Endothelial cell (in vitro differentiated cells): ENCODE measurements at places on chromosomes 2 and 18. TPM values are rescaled to one million over a fixed set of nuclear protein-coding genes. Genes with fewer than 3 reads are reported as not detected.

- H3K27me3 ChIP-seq = peaks cover 6% of the 10 kb centered on the region
- H3K27ac ChIP-seq = no peak overlapping the region
- no peaks in the 10 kb centered on the region for H3K36me3 ChIP-seq
- H3K4me3 ChIP-seq = no peak overlapping the region
- peaks cover 2% of the 10 kb centered on the region for H3K4me1 ChIP-seq
- no peak for DNase-seq
Measured at GRCh38 chr2:27296481-27296880, 11.8 kb downstream of the UCN start.

Gene FBXO36
- total RNA-seq = 3.6 TPM

- H3K4me3 ChIP-seq = no peak overlapping the region
- no peaks in the 10 kb centered on the region for H3K27me3 ChIP-seq
- H3K27ac ChIP-seq = no peak overlapping the region
- no peak for DNase-seq
Measured at GRCh38 chr2:82224301-82224940, 1919.9 kb upstream of the LRRTM1 start.

DNA sequence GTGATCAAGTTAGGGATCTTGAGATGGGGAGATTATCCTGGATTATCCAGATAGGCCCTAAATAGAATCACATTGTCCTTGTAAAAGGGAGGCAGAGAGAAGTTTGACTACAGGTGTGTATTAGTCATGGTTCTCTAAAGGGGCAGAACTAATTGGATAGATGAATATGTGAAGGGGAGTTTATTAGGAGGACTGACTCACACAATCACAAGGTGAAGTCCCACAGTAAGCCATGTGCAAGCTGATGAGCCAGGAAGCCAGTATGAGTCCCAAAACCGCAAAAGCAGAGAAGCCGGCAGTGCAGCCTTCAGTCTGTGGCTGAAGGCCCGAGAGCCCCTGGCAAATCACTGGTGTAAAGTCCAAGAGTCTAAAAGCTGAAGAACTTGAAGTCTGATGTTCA is 275.8 kb downstream of the KCNS3 start:
- no peaks in the 10 kb centered on the region for H3K27me3 ChIP-seq
- no peak for DNase-seq
- H3K4me3 ChIP-seq = no peak overlapping the region
- no peaks in the 10 kb centered on the region for H3K4me1 ChIP-seq
- no peak overlapping the region for H3K27ac ChIP-seq
- H3K36me3 ChIP-seq = no peaks in the 10 kb centered on the region

DNA sequence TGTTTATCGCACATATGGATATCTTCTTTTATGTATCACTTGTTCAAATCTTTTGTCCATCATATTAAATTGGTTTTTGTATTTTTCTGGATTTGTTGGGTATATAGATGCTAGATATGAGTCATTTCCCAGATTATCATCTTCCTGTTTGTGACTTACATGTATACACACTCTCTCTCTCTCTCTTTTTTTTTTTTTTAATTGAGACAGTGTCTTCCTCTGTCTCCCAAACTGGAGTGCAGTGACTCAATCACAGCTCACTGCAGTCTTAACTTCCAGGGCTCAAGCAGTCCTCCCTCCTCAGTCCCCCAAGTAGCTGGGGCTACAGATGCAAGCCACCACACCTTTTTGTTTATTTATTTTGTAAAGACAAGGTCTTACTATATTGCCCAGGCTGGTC is 43.8 kb downstream of the XIRP2 start:
- H3K4me1 ChIP-seq = no peaks in the 10 kb centered on the region
- no peak overlapping the region for H3K27ac ChIP-seq
- no peaks in the 10 kb centered on the region for H3K27me3 ChIP-seq
- DNase-seq = no peak
- H3K4me3 ChIP-seq = no peak overlapping the region

DNA sequence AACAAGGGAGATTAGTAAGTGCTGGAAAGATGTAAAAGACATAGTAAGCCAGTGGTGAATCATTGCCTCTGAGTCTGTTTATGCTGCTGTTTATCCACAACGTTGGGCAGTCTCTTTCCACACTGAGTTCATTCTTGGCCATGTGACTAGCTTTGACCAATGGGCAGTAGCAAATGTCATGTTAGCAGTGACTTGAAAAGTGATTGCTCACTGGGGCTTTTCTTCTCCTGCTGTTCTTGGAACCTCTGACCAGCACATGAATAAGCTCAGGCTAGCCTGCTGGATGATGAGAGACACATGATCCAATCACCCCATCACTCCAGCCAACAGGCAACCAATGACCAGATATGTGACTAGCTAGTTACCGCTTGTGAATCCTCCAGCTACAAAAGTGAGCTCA is 360.4 kb downstream of the SLC4A3 start:
- peaks cover 9% of the 10 kb centered on the region for H3K4me1 ChIP-seq
- H3K27me3 ChIP-seq = no peaks in the 10 kb centered on the region
- H3K36me3 ChIP-seq = no peaks in the 10 kb centered on the region
- no peak overlapping the region for H3K4me3 ChIP-seq
- H3K27ac ChIP-seq = no peak overlapping the region

GRCh38 chr2:44097322-44097907 is 71.3 kb upstream of the PPM1B start:
- no peak for DNase-seq
- H3K4me1 ChIP-seq = peaks cover 18% of the 10 kb centered on the region
- H3K27ac ChIP-seq = no peak overlapping the region
- no peaks in the 10 kb centered on the region for H3K36me3 ChIP-seq

DNA sequence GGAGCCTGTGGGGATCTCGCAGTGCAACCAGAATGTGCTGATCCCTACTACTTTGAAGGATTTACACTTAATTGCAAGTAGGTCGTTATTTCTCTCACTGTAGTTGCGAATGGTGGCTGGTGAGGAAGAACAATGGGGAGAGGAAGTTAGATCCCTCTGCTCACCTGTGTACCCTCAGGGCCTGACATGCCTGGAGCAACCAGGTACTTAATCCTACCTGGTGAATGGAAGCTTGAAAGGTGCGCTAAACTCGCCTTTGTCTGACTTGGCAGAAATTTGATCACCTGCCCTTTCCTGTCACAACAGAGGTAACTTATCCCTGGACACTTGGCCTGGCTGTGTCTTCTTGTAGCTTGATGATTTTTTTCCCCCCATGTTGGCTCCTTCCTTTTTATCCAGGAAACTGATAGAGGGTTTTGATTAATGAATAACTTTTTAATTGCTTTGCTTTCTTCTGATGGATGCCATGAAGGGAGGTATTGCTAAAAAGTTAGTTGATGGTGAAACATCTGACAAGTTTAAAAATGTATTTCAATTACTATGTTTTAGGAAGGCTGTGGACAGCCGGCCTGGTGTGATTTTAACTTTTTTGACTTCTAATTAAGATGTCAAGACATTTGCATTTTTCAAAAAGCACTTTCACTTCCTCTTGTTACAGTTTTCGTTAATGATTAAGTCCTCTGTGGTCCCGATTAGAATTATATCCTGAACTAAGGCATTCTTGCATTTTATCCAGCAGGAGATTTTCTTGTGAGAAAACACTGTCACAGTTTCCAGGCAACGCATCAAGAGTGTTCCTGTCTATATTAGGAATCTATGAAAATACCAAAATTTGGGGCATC is 9.2 kb downstream of the SGPP2 start:
- H3K27ac ChIP-seq = no peak overlapping the region
- peaks cover 7% of the 10 kb centered on the region for H3K27me3 ChIP-seq
- H3K4me3 ChIP-seq = no peak overlapping the region
- no peaks in the 10 kb centered on the region for H3K36me3 ChIP-seq

DNA sequence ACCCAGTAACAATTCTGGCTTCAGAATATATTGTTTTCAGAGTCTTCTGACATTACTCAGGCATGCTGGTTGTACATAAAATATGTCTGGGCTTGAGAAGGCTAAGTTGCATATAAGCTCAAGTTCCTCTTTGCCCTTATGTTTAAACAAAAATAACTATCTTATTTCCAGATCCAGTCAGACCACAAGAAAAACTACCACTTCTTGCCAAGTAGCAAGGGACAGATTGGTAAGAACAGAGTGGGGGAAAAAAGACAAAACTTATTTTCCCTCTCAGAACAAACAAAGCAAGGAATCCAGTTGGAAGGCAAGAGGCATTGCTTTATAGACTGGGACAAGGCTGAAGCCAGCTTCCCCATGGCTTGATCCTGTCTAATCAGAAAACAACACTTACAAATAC is 1036.7 kb upstream of the CELF4 start:
- H3K27me3 ChIP-seq = no peaks in the 10 kb centered on the region
- no peak for DNase-seq
- no peak overlapping the region for H3K4me3 ChIP-seq
- H3K36me3 ChIP-seq = no peaks in the 10 kb centered on the region
- no peak overlapping the region for H3K27ac ChIP-seq
- peaks cover 6% of the 10 kb centered on the region for H3K4me1 ChIP-seq

DNA sequence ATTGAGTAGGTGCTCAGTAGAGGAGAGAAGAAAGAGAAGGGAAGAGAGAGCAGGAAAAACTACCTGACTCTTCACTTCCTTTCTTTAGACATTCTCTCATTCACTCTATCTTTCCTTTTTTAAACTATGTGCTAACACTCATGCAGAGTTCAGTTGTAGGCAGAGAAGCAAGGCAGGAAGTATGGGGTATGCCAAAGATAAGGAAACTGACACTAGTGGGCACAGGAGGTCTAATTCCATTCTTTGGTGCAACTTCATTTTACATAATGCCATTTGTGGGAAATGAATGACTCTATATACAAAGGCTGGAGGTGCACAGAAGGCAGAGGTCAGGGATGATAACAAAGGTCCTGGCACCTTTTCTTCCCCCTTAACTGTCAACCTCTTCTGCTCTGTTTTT is 35.1 kb upstream of the ACVR1 start:
- no peak overlapping the region for H3K27ac ChIP-seq
- no peak for DNase-seq
- no peak overlapping the region for H3K4me3 ChIP-seq
- H3K36me3 ChIP-seq = no peaks in the 10 kb centered on the region
- peaks cover 14% of the 10 kb centered on the region for H3K4me1 ChIP-seq

- DNase-seq = no peak
- no peak overlapping the region for H3K27ac ChIP-seq
- H3K27me3 ChIP-seq = peaks cover 3% of the 10 kb centered on the region
- H3K4me3 ChIP-seq = no peak overlapping the region
Measured at GRCh38 chr2:72819501-72819900, 6.3 kb downstream of the EXOC6B start.

DNA sequence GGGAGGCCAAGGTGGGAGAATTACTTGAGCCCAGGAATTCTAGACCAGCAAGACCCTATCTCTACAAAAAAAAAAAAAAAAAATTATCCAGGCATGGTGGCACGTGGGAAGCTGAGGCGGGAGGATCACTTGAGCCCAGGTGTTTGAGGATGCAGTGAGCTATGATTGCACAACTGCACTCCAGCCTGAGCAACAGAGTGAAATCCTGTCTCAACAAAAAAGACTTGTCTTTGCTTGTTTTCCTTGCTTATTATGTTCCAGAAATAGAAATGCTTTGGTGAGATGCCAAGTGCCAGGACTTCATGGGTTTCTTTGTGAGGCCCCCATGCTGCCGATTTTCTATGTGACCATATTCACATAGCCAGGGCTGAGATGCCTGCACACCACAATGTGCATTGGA is 9.0 kb downstream of the DCDC2C start:
- no peak overlapping the region for H3K27ac ChIP-seq
- H3K36me3 ChIP-seq = no peaks in the 10 kb centered on the region
- no peaks in the 10 kb centered on the region for H3K4me1 ChIP-seq
- no peak for DNase-seq
- H3K27me3 ChIP-seq = peaks cover 2% of the 10 kb centered on the region

- no peak for DNase-seq
- H3K4me1 ChIP-seq = no peaks in the 10 kb centered on the region
- no peaks in the 10 kb centered on the region for H3K27me3 ChIP-seq
- H3K4me3 ChIP-seq = no peak overlapping the region
- peaks cover 5% of the 10 kb centered on the region for H3K36me3 ChIP-seq
Measured at GRCh38 chr2:196836440-196836839, 27.3 kb upstream of the C2orf66 start.
